ENCODE measurements at places on chromosomes 7 and 10.

DNA sequence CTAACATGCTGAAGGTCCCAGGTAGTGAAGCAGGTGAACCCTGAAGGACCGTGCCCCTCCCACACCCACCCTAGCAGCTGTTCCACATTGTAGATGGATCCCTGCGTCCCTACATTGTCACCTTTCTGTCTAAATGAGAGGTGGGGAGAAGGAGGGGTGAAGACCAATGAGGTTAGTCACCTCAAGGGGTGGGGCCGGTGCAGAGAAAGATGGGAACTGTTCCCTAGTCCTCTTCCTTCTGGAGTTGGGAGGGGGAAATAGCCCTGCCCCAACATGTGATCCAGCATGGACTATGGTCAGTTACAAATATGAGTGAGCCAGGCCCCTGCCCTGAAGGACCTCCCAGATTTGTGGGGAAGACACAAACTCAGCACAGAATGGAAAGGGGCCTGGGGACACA is 124.5 kb downstream of the LHPP start:
- no peak for DNase-seq

DNA sequence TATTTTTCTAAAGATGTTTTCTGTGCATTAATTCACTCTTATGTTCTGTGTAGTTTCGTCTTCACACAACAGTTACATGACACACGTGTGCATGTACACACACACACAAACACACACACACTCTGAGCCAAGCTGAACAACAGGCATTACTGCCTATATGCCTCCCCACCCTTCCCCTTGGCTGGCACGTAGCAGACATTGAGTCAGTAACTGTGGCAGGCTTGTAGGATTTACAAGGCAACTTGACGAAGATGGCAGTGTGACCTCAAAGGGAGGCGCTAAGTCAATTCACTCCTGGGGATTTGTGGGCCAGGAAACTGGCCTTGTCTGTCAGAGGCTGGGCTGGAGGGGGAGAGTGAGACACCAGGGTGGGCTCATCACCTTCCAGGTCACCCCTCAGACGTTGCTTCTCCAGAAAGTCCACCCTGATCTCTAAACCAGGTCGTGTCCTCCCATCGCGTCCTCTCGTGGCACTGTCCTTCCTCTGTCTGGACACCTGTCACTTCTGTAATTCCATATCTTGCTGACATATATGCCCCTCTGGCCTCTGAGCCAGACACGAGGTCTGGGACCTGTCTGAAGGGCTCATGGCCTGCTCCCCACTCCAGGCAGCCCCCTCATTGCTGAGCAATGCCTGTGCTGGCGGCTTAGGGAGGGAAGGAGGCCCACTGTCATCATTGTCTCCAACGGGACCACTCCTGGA is 41.1 kb upstream of the INPP5A start:
- DNase-seq: no peak

DNA sequence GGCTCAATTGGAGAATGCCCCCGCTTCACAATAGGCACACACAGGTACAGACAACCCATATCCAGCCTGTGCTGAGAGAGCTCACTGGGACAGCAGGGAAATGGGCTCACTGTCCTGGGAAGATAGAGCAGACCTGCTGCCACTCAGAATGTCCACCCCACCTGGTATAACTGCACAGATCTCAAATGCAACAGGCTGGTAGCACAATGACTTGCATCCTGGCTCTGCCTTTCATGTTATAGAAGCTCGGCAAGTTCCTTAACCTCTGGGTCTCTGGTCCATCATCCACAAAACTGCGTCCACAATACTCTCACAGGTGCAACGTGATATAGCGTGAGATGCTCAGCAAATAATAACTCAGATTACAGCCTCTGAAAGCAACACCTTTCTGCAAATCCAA is 295.4 kb downstream of the GRID1 start:
- DNase-seq: no peak

DNA sequence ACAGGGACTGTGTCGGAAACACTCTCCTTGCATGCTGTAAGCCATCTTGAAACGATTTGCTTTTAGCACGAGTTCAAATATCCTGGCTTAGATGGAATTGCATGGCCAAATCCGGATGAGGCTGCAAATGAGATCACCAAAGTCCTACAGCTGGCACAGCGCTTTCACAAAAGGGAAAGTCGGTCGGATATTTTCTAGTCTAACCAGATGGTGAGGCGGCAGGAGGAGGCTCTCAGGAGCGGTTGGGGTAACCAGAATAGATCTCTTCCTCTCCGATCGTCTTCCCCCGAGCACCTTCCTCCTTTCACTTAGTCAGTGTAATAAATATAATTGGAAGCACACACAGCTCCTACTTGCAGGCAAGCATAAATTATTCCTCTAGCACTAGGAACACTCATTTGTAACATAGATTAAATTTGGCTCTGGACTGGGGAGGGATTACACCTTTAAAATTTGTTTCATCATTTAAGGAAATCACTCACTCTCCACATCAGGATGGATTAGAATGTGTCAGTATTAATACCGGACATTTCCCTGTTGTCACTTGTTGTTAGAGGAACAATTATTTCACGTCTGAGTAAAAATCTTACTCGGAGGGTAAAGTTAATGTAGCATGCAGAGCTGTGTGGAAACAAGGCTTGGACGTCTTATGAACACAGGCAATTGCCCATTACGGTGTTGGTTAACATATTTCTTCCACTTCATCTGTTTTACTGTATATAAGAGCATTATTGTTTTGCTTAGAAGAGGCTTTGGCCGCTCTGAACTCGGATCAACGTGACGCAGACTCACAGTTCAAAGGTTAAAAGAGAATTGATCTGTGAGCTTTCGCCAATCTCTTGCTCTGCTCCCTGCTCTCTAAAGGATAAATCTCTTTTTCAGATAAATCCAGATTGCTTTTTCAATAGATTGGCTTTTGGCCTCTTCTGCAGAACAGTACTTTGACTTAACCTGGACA is 857.9 kb downstream of the TYW1 start:
- no peak for DNase-seq

DNA sequence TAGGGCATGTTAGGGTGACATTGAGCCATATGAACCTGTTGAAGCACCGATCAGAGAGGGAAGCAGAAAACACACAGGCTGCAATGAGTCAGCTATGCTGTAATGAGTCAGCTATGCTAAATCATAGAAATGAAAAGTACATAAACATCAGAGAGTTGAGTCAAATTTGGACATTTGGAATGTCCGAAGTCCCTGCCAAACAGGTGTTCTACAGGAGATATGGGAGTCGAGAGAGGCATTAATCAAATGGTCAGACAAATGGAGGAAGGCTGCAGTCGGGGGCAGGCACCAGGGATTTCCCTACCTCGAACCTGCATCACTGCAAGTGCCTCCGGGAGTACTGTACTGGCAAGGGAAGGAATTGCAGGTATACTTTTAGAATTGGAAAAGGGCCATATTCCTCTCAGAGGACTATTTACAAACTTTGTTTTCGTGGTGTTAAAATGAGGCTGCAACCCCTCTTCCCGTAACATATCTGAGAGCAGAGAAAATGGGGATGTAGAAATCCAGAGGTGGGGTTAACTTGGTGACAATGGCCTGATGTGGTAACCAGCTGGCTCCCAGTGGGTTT is 8.8 kb upstream of the ZC3HAV1 start:
- DNase-seq: peak; percentile 55

- DNase-seq: no peak
These were observed at the start of gene PHYHIPL for GRCh38 chr10:59176241-59177030. PHYHIPL (plus strand) TSS chr10:59176643; CDS start chr10:59176854, 211 bp downstream.

DNA sequence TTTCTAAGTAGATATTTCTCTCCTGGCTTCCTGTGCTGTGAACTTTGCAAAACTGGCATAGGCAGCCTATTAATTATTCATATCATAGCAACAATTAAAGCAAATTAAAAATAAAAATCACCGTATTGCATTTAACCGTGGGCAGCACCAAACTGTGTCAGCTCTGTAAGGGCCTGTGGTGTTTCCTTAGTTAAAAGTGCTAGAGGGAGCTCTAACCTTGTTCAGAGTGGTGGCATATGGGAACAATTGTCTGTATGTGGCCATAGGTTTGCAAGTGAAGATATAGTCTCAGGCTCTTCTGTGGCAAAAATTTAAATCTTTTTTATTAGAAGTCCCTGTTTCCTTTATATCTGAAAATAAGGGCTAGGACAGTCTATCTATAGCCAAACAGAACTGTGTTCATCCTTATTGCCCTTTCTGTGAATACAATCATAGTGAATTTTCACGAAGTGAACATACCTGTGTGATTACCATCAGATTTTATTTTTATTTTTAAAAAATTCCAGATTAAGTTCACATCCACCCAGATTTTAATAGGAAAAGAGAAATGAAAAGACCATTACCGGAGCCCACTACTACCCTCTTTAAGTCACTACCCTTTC is 92.6 kb downstream of the POLL start:
- peak; percentile 3 for DNase-seq
